ENCODE measurements at places on chromosomes 13 and 19.
A peak's percentile ranks its signal among the peaks of the same experiment; 100 is the strongest.

GRCh38 chr13:112968910-112969691, at the start of gene MCF2L:
Gene MCF2L (plus strand): TSS chr13:112969214. CDS start chr13:112969380, 166 bp downstream.
- DNase-seq: no peak

DNA sequence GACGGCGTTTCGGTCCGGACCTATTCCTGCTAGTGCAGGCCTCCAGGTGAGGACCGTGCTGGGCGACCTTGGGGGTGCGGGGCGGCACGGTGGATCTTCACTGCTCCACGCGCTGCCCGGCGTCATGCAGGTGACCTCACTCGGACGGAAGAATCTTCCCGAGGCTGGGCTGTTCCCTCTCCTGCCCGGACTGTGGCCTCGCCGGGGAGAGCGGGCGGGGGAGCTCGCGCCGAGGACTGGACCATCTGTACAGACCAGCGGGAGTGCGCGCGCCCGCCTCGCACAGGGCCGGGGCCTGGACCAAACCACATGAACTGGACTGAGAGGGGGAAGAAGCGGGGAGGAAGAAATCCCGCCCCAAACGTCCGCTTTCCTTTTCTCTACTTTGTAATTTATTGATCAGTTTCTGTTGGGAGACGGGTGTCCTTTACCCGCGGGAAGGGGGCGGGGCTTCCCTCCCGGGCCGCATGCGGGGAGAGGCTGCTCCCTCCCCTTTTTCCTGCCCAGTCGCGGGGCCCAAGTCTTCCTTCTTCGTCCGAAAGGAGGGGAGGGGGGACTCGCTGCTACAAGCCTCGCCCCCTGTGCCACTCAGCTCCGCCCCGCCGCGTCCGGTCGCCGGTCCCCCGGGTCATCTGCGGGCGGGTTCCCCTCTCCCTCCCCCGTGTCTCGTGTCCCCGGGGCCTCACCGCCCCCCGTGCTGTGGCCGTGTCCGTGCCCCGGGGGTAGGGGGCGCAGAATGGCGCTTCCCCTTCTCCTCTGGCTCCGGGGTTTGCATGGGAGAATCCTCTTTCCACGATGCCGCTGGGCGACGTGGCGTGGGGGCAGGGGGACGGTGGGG, 4.9 kb downstream of the HRC start:
- peak; percentile 87 for DNase-seq

DNA sequence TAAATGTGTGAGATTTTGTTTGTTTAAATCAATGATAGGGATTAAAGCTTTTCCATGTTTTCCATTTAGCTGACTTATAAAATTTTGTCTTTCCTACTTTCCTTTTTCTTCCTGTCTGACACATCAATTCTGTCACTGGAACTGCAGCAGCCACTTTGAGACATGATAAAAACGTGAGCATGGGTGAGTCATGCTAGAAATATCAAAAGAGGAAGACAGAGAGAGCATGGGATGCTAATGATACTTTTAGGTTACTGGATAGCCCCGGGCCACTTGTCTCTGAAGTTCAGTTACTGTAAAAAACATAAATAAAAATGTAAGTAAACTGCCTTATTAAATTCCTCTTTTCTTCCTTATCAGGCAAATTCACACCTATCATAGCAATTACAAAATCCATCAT, 1332.0 kb upstream of the PCDH20 start:
- DNase-seq: no peak

DNA sequence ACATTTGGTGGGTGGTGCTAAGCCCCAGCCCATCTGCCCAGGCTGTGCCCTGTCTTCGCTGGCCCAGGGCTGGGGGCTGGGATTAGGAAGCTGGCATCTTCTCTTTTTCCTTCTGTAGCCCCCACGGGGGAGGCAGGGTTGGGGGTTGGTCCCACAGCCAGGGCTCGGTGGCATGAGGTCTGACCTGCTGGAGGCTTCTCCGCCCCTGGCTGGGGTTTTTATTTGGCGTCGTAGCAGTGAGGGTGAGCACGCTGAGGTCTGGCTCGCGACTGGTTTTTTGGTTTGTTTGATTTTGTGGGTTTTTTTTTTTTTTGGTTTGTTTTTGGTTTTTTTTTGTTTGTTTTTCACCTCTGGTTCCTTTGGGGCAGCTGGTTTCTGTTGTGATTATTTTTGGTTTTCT, 14.7 kb downstream of the ZNF574 start:
- no peak for DNase-seq

DNA sequence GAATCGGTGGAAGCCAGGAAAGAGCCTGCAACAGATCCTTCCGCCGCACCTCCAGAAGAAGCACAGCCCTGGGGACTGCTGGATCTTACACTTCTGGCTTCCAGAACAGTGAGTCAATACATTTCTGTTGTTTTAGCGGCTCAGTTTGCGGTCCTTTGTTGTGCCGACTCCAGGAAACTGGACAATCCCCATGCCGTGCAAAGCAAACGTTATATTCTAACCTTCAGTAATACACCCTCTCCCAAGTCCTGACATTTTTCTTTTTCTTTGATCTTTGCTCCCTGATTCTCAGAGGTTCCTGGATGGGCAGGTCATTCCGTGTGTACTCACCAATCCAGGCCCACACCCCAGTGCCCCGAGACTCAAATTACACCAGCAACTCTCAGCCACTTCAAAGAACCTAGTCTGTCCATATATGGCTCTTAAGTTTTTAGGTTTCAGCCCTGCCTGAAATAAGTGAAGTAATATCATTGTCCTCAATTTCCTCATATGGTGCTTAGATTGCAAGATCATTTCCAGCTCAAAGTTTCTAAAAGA, 387.1 kb upstream of the SGCG start:
- DNase-seq: no peak

DNA sequence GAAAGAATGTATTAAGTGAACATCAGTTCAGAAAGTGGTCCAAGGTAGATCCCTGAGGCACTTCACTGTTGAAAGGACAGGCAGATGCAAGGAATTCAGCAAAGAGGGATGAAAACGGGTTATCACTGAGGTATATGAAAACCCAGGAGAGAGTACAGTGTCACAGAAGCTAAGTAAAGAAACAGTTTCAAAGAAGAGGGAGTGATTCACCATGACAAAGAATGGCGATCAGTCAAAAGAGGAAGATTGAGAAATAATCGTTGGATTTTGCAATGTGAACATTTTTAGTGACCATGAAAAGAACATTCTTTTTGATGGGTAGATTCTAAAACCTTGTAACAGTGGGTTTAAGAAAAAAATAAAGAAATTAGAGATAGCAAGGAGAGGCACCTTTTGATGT, 99.3 kb downstream of the EPSTI1 start:
- no peak for DNase-seq

DNA sequence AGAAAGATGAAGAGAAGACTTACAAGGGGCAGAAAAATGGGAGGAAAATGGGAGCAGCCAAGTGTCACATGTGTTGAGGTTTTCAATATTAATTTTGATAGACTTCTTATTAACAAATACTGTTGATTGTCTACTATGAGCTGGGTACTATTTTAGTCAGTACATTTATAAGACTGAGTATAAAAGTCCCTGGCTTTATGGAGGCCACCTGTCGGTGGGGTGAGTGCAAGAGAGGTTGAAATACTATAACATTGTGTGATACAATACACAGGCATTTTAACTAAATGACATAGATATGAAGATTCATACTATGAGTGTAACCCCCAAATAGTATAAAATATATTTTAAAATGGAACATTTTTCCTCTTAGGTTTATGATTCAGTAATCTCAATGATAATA, 29.9 kb downstream of the SLC10A2 start:
- DNase-seq: no peak

DNA sequence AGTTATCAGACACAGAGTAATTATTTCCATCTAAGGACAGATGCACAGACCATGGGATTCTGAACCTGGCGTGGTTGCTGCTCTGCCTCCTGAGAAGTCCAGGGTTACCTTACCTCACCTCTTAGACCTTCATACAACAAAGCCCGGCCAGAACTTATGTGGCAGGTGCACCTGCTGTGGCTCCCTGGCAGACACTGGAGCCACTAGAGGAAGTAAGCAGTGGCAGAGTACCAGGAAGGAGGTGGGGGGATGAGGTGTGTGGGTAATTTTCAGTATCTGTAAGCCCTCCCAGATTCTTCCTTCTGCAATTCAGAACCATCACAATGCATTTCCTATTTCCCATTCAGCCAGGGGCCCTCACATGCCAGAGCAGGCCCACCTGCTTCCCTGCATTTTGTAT, 106.1 kb upstream of the DOCK9 start:
- DNase-seq: no peak

- DNase-seq: peak; percentile 50
Observed at GRCh38 chr19:39341129-39341718, 997 bp upstream of the SAMD4B start.

All from C1 segment of cervical spinal cord (tissue), 14 donors.